ENCODE measurements at places on chromosomes 4 and X.

- DNase-seq: no peak
Measured at GRCh38 chr4:2091990-2092668, 33.0 kb downstream of the NAT8L start.

DNA sequence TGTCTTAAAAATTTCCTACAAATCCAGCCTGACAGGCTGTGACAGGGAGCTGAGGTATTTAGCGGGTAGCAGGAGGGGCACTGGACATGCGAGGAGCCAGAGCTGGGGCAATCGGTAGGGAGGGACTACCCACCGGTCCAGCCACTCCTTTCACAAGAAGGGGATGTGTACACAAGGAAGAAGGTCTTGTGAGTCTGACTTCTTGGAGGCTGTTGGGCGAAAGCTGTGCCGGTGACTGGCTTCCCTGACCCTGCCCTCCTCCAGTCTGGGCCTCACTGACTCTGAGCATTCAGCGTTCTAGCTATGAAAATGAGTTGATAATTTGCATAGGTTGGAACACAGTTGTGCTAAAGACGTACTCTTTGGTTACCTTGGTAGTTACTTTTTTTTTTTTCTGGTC lies 12.7 kb upstream of the CXCL8 start:
- DNase-seq: no peak

- DNase-seq: no peak
Measured at GRCh38 chr4:164304861-164305260, 449.1 kb upstream of the SMIM31 start.

GRCh38 chr4:185115827-185116232 lies 27.2 kb upstream of the SLC25A4 start:
- DNase-seq: no peak

GRCh38 chr4:128288689-128289106 lies 1.1 kb upstream of the PGRMC2 start:
- DNase-seq: no peak

DNA sequence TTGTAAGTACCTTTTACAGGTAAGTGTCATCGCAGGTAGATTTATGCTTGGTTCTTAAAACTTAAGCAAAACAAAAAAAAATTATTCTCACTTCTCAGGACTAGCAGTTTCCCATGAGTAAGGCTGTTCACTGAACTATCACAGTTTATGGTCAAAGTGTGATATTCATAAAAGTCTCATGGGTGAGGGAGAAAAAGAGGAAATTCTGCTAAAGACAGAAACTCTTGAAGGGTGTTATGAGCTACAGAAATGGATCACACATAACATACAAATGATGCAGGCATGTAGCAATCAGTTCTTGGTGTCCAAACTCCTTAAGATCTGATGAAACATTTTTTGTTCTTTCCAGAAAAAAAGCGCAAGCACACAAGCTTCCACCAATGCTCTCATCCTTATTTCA lies 8.5 kb downstream of the RAB9A start:
- no peak for DNase-seq

GRCh38 chrX:75158054-75158453 lies 2.0 kb upstream of the ABCB7 start:
- no peak for DNase-seq

DNA sequence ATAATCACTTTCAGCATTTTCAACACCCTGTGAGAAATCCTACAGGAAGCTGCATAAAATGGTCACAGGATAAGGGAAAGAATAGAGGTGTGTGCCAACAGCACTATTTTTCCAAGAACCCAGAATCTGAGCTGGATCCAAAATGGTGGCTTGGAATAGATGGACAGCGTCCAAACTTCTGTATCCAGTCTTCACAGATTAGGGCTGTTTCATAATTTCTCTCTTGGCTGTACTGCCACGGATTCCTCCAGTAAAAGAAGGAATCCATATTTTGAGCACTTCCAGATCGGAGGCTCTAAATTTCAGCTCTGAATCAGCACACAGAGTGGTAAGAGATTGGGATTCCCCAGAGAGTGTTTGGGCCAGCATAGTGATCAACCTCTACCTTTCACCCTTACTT lies 12.2 kb downstream of the MAOB start:
- no peak for DNase-seq

DNA sequence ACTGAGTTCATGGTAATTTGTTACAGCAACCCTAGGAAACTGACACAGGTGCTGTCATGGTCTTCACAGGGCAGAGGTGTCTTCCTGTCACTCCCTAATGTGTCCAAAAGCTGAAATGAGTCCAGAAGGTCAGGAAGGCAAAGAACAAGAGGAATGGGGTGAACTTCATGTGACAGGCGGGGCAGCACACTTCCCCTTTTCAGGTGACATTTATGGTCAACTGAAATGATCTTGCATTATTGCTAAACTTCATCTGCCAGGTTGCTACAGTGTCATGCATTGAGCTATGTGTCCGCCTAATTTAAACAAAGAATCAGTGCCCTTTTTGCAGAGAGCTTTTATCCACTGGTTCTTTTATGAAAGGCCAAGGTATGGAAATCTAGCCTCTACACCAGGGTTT lies 15.9 kb upstream of the CCDC149 start:
- DNase-seq: no peak

DNA sequence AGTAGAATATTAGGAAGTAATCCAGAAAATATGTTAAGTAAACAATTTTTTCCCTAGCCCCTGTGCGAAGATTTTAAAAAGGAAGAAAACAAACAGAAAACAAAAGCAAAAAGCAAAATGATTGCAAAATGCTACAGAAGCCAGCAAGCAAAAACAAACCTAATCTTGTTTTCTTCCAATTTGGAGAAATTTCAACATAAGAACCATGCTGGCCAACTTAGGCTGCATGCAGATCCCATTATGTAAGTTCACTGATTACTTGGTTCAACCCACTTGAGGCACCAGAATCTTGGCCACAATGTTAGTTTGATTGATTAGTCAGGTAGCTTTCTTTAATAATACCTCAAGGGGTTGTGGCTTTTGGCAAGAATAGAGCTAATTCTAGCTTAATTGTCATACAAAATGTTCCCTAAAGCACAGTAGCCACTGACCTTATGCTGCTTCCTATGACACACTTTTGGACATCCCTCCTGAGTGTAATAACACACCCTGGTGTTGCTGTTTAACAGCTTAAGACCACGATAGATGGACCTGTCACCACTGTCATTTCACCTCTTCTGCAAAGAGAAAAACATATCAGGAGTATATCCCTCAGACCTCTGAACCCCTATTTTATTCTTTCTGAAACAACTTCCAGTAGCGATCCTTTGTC lies 2342.1 kb downstream of the PCDH7 start:
- DNase-seq: no peak

GRCh38 chrX:87805829-87806490 lies 288.4 kb downstream of the KLHL4 start:
- no peak for DNase-seq

GRCh38 chrX:65034292-65034667 lies 58.0 kb upstream of the ZC4H2 start:
- DNase-seq: no peak

GRCh38 chr4:85318415-85318814 lies 156.5 kb upstream of the ARHGAP24 start:
- no peak for DNase-seq

- no peak for DNase-seq
Measured at GRCh38 chr4:177251237-177251636, 58.4 kb upstream of the NEIL3 start.

- no peak for DNase-seq
Measured at GRCh38 chr4:16492872-16493271, 266.6 kb upstream of the TAPT1 start.

- DNase-seq: no peak
Measured at GRCh38 chr4:133759428-133759827, 442.2 kb downstream of the PABPC4L start.

- DNase-seq: no peak
Measured at GRCh38 chr4:77009511-77010115, 60.1 kb downstream of the SEPTIN11 start.

DNA sequence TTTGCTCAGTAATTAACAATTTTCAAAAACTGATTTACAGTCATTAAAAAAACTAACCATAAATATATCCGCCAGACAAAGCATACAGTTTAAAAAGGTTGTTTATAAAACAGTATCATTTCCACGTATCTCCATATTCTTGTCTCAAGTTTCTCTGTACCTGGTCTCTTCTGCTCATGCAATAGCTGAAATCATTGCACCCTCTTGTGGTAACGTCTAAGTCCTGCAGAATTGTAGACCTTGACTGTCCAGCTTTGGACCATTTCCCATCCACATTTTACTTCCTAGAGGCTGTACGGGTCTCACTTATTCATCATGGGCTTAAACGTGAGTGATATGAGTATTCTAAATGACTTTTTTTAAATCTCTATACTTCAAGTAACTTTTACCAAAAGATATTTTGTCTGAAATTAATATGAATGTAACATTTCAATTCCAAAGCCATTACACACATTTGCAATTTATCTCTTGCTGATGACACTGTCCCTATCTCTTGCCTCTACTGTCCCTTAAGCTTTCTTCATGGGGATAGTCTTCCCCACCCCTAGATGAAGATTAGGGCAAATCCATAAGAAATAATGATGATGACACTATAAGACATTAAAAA lies 118.5 kb downstream of the BTC start:
- DNase-seq: no peak

DNA sequence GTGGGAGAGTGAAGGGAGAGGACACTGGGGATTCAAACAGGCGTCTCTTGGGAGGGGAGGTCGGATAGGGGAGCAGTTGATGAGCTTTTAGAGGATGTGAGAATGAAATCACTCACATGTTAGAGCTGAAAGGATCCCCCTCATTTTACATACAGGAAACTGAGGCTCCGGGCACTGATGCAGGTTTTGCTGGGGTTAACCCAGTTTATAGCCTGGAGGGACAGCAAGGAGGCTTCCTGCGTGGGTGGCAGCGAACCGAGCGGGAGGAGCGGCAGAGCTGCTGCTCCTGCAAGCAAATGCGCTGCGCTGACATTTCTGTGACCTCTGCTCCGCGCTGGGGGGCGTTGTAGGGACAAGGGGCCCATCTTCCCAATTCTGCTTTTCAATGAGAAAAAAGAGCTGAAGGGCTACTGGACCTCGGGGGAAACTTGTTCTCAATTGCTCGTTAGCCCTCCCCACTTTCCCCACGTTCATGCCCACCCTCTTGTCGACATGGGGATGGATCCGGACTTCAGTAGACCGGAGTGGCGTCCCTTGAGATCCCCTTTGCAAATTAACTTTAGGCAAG lies 1.2 kb upstream of the NEUROG2 start:
- DNase-seq: no peak

GRCh38 chrX:15675490-15675921 lies 10.9 kb upstream of the CLTRN start:
- DNase-seq: peak; percentile 99

DNA sequence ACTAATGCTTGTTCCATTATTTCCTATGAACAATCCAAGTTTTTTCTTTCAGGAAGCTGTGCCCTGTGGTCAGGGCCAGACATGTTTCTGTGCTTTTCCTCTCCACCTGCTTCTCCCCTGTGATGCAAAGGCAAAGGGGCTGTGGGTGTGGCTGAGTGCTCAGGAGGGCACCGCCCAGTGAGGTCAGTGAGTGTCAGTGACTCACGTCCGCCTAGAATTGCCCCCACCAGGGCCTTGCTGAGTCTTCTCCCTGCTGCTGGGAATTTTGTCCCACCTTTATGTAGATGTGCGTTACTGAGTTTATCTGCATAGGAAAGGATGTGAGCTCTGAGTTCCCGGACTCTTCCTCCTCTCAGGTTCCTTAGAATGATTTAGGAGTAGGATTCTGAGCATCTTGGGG lies 283.2 kb downstream of the DCHS2 start:
- no peak for DNase-seq

GRCh38 chr4:122604146-122604545 lies 16.7 kb downstream of the IL21 start:
- no peak for DNase-seq

DNA sequence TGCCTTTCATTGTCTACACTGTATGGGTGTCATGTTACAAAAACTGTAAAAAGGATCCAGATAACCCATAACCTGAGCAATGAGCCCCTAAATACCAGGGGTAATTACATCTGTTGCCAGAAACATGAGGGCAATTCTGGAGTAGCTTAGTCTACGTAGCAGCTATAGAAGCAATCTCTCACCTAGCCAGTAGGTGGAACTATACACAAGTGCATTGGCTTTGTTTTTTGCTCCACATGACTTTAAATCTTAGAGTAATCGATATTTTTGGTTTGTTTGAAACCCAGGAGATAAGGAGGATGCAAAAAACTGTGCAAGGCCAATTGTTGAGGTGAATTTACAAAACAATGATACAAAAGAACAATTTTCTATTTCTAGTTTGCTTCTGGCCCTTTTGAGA lies 57.5 kb downstream of the GPR82 start:
- DNase-seq: no peak

GRCh38 chr4:26362745-26363439 lies 42.1 kb downstream of the RBPJ start:
- DNase-seq: no peak

DNA sequence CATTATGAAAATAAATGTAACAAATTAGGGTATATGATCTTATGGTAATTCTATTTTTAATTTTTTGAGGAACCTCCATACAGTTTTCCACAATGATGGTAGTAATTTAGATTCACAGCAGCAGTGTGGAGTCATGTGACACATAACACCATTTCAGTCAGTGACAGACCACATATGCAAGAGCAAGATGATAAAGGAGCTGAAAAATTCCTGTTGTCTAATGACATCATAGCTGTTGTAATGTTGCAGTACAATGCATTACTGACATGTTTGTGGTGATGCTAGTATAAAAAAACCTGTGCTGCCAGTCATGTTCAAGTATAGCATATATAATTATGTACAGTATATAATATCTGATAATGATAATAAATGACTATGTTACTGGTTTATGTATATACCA lies 28.5 kb downstream of the EMCN start:
- no peak for DNase-seq

DNA sequence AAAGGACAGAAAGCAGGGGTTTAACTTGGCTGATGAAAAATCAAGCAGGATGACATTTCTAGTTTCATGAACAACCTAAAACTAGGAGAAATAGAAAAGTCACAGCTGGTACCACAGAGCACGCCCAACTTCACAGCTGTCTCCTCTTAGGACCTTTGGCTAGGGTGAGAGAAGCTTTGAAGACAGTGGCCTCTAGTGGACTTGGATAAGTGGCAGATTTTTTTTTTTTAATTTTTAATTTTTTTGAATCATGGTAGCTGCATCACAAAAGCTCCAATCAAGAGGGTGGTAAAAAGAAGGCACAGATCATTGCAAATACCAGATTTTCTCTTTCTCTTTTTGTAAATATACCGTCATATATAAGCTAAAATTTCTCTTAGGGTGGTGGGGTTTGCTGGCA lies 20.2 kb upstream of the MAP3K15 start:
- DNase-seq: no peak

- DNase-seq: no peak
Measured at GRCh38 chr4:9875516-9875915, 94.1 kb downstream of the DRD5 start.

- DNase-seq: no peak
Measured at GRCh38 chr4:40987151-40987550, 227.2 kb downstream of the APBB2 start.

DNA sequence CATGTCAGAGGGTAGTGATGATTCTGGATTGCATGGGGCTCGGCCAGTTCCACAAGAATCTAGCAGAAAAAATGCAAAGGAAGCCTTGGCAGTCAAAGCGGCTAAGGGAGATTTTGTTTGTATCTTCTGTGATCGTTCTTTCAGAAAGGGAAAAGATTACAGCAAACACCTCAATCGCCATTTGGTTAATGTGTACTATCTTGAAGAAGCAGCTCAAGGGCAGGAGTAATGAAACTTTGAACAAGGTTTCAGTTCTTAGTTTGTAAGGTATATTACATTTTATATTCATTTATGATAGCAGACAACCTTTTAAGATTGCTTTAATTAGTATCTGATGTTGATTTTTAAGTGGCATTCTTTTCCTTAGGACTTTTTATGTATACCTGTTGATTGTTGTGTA lies 24.2 kb downstream of the REST start:
- DNase-seq: no peak

- no peak for DNase-seq
Measured at GRCh38 chrX:41732260-41732659, 8.3 kb downstream of the GPR82 start.

Data from NCI-H1417 treated with DMSO at 0.1 percent for 48 hours (cell line).